ENCODE measurements at places on chromosomes 11 and 22.

GRCh38 chr22:21445437-21446127, 21.6 kb upstream of the TMEM191C start:
- DNase-seq: no peak

- no peak for DNase-seq
Observed at GRCh38 chr11:8168485-8169257, at the start of gene RIC3. Gene RIC3 (minus strand): TSS chr11:8169025. CDS start chr11:8168989, 36 bp downstream.

GRCh38 chr11:78731027-78731426, 156.4 kb upstream of the NARS2 start:
- no peak for DNase-seq

GRCh38 chr22:26606611-26607010, 11.2 kb downstream of the CRYBB1 start:
- DNase-seq: peak; percentile 88

- no peak for DNase-seq
Observed at GRCh38 chr11:77201991-77202841, 74.2 kb downstream of the MYO7A start.

GRCh38 chr11:11706028-11706427, 84.2 kb upstream of the GALNT18 start:
- peak; percentile 27 for DNase-seq

DNA sequence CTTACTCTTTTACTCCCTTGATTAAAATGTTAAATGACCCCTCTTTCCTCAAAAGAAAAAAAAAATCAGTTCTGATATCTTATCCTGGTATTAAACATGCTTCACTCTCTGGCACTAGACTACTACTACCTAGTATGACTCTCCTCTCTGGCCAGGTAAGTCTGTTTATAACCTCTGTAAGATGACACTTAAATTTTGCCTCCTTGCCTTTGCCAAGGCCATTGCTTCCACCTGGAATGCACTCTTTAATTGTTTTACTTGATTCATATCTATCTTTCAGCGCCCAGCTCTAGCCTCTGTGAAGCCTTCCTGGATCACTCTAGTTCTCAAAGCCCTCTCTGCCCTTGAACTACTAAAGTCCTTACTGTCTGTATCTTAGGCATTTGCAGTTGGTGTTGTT, 170.4 kb downstream of the ETS1 start:
- no peak for DNase-seq

DNA sequence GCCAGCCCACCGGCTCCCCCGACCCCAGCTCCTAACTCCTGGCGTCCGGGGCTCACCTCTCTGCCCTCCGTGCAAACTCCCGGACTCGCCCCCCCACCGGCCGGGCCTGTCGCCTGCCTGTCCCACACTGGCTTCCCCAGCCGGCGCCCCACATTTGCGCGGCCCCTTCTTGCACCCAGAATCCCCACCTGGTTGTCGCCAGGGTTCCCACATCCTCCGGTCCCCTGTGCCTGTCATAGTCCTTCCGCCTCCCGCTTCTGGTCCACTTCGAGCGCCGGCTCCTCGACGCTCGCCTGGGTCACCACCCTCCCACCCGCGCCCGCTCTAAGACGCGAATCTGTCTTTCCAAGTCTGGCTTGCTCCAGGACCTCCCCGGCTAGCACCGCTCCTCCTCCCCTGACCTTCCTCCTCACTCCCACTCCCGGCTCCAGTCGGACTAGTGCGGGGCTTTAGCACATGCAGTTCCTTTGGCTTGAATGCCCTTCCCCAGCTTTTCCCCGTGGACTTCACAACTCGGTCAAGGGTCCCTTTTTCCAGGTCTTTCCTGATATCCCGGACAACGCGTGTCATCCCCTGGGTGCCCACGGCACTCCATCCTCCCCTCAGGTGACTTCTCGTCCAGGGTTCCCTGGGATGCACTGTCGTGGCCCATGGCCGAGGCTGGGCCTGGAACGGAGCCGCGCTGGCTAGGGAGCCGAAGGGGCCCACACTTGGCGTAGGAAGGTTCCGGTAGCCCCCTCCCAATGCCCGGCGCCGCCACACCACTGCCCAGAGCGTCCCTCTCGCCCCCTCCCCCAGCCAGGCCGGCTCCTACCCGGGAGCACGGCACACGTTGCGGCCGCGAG, 635 bp downstream of the SCARF2 start:
- peak; percentile 64 for DNase-seq

GRCh38 chr11:6124245-6124644, 16.8 kb downstream of the OR56B4 start:
- no peak for DNase-seq

- no peak for DNase-seq
Observed at GRCh38 chr11:121539000-121539399, 86.2 kb upstream of the SORL1-AS1 start.

DNA sequence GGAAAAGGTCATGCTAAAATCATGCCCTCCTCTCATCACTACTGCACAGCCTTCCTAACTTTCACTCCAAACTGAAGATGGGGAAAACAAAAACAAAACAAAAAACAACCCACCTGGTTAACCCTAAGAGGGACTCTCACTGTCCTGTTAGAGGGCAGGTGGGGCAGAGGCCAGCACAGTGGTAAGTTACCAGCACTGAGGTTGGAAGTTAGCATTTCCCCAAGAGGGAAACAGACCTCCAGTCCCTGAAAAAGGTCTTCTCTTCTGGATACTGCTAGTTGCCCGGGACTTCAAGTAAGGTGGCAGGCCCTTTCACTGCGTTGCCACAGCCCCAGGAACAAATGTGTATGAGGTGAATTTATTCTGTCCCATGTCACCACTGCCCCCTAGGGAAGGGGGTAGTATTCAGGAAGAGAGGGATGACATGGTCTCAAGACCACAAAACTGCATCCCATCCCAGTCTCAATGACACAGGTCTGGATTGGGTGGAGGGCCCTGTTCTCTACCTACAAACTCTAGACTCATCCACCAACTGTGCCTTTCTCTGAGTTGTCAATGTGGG, 792 bp upstream of the ADAMTS8 start:
- DNase-seq: no peak

GRCh38 chr22:45180146-45180679, 16.5 kb downstream of the NUP50 start:
- no peak for DNase-seq

DNA sequence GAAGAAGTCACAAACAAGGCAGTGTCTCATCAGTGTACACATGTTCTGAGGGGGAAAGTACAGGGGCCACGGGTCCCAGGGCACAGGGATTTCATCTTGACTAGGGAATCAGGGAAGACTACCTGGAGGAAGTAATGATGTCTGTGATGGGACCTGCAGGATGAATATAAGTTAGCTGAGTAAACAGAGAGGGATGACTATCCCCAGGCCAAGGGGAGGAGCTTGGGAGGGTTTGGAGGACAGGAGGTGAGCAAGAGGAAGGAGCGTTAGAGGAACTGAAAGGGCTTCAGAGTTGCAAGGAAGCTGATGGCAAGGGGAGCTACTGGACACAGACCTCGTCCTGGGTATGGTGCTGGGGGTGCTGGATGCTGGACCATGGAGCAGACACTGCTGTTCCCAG, 56.4 kb downstream of the TRAF6 start:
- peak; percentile 78 for DNase-seq

GRCh38 chr11:71339396-71339881, 87.1 kb upstream of the SHANK2 start:
- no peak for DNase-seq

DNA sequence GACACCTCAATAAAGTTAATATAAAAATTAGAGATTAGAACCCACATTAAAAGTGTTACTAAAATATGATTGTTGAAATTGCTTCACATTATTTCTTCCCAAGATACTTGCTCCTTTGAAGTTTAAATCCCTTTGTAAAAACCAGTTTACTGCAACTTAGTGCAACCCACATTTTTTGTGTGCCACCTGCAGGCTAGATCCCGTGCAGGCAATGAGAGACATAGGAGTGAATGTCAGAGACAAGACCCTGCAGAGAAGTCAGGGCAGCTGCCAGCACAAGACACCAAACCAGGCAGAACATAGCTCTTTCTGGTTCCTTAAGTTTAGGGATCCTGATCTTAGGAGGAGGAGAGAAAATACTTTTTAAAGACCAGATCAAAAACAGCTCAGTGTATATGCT, 142.8 kb upstream of the MTNR1B start:
- no peak for DNase-seq

DNA sequence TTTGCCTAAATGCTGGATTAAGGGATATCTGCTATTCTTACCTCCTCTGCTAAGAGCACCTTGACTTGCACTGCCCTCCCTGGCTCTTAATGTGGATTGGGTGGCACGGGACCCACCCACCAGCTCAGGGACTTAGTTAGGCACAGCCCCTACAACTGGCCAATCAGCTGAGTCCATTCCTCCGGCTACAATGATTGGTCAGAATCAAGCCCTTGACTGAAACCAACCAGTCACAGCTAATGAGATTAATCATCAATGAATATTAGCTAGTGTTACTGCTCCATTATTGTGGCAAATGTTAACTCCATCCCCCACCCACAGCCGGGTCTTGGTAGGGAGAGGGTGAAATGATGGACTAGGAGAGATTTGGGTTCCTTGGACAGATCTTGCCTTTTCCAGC, 328.0 kb downstream of the MN1 start:
- no peak for DNase-seq

DNA sequence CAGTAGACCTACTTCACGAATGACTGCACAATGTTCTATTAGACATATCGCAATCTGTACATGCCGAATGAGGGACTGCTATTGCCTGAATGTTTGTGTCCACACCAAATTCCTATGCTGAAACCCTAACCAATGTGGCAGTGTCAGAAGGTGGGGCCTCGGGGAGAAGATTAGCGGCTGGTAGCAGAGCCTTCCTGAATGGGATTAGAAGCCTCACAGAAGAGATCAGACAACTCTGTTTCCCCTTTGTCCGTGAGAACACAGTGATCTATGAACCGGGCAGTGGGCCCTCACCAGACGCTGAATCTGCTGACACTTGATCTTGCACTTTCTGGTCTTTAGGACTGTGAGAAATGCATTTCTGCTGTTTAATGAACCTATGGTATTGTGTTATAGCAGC, 33.1 kb downstream of the LRFN4 start:
- DNase-seq: no peak

GRCh38 chr11:75593286-75593915, 31.3 kb downstream of the SERPINH1 start:
- no peak for DNase-seq

GRCh38 chr22:38921120-38921519, 36.3 kb upstream of the APOBEC3A start:
- DNase-seq: no peak

DNA sequence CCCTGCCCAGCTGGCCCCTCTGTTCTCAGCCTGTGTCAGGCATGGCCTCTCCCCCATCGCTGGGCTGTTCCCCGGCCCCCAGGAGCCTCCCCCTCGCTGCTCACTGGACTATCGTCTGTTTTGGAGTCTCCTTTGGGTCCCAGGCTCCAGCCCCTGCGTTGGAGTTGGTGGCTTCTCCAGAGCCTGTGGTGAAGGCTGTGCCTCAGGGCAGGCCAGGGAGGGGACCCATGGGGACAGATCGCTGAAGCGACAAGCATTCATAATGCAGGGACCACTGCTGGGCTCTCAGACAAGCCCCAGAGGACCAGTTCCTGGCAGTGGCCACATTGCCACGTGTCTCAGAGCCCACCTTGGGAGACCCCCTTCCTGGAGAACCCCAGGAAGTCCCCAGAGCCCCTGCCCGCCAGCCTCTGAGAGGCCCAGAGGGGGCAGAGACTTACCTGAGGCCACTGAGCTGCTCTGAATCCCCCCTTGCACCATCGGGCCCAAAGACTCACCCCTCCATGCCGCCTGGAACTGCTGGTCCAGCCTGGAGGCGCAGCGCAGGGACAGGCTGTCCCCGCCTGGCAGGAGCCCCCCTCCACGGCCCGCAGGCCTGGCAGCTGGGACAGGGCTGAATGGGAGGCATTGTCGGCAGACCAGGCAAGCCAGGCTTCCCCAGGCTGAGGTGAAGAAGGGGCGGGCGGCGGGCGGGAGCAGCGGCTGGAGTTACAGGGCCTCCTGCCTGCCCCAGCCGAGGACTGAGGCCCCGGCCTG, at the start of gene CHADL:
Gene CHADL, minus strand, starts transcription at position 555 of the 756 bp plus-strand sequence. Its CDS starts 50 bp downstream, at position 505.
- no peak for DNase-seq

DNA sequence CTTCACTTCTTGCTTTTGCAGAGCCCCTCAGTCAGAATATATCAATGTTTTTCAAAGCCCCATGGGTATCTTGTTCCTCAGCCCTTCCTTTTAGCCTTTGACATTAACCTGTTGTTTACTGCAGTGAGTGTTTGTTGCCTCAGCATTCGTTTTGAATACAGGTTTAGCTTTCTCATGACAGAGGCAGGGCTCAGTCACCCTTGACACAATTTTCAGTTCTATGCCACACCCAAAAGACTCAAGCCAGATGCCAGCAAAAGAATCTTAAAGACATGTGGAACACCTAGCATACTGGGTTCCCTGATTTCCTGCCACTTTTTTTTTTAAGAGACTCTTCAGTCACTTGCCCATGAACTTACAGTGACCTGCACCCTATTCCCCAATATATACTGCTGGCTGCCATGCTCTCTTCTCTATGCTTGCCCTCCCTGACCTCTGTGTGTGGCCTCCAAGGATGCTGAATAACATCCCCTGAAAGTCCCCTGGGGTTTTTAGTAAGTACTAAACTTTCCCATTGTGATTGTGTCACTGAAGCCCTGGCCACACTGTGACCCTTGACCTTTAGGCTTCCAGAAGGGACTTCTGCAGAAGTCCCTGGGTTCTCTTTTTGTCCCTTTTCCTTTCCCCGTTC, 1225.5 kb downstream of the TBC1D22A start:
- DNase-seq: no peak

GRCh38 chr22:39275814-39276439, 31.1 kb upstream of the PDGFB start:
- no peak for DNase-seq

GRCh38 chr11:34501500-34501899, 12.1 kb downstream of the ELF5 start:
- peak; percentile 66 for DNase-seq

- DNase-seq: no peak
Observed at GRCh38 chr11:2767801-2768200, 68.0 kb upstream of the KCNQ1OT1 start.

GRCh38 chr11:12008790-12009616, 577 bp upstream of the DKK3 start:
- peak; percentile 84 for DNase-seq

DNA sequence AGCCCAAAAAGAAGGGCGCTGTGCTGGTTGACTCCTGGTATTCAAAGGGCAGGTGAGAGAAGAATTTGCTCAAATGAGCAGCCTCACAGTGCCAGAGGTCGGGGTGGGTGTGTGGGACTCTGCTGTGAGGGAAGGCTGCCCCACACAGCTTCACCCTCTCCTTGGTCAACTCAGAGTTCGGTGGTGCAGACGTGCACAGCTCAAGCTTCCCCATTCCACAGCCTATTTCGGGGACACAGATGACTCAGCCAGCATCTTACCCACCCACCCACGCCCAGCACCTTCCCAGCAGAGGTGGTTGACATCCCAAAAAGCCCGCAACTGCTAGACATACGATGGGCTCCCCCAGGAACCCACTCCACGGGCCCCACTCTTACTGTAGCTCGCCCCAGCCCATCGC, 46.5 kb upstream of the CCND1 start:
- DNase-seq: no peak

DNA sequence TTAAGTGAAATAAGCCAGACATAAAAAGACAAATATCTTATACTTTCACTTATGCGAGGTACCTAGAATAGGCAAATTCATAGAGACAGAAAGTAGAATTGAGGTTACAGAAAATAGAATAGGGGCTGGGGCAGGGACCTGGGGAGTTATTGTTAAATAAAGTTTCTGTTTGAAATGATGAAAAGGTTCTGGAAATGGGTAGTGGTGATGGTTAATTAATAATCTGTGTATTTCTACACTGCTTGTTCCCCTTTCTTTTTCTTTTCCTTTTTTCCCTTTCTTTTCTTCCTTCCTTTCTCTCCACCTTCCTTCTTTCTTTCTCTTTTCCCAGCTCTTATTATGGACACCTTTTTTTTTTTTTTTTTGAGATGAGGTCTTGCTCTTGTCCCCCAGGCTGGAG, 2.8 kb downstream of the NAALADL1 start:
- no peak for DNase-seq

Measured in ELR (cell line).